ENCODE measurements at places on chromosomes 1 and 21. TPM values are rescaled to one million over a fixed set of nuclear protein-coding genes. Genes with fewer than 3 reads are reported as not detected.

Gene LYPLAL1
- total RNA-seq: 39.3 TPM

Gene NTRK1
- total RNA-seq: 0.20 TPM

Gene AVPR1B
- total RNA-seq: not detected

Gene FAM151A
- not detected for total RNA-seq

Gene NUP210L
- total RNA-seq: 0.19 TPM

Gene DDX59
- total RNA-seq: 16.6 TPM

Gene PKP1
- total RNA-seq: 1.8 TPM

Gene KRTAP19-1
- not detected for total RNA-seq

Gene CLDN8
- not detected for total RNA-seq

Gene FCGR3A
- 8.4 TPM for total RNA-seq

Data from dorsolateral prefrontal cortex (tissue), 122 donors.